ENCODE measurements at places on chromosomes 12 and 14.
A peak's percentile ranks its signal among the peaks of the same experiment; 100 is the strongest.

GRCh38 chr14:69398818-69399210 lies 322 bp downstream of the SLC39A9 start:
- DNase-seq = peak; percentile 37

DNA sequence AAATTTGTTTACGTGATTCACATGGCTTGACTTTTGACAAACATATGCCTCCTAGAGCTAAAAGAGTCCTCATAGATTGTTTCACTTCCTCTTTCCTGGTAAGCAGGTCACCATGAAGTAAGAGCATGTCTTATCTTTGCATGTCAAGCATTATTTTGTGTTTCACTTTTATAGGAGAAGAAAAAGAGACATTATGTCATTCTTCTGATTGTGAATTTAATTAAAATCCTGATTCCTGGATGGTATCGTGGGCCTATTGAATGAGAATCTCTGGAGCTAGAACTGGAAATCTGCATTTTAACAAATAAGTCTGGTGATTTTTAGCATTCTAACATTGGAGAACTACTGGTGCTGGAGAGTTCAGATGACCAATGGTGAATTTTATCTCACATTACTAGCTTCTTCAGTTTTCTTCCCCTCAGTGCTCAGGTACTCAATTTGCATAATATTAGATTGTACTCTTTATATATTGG lies 218.6 kb upstream of the ATP2B1 start:
- no peak for DNase-seq

DNA sequence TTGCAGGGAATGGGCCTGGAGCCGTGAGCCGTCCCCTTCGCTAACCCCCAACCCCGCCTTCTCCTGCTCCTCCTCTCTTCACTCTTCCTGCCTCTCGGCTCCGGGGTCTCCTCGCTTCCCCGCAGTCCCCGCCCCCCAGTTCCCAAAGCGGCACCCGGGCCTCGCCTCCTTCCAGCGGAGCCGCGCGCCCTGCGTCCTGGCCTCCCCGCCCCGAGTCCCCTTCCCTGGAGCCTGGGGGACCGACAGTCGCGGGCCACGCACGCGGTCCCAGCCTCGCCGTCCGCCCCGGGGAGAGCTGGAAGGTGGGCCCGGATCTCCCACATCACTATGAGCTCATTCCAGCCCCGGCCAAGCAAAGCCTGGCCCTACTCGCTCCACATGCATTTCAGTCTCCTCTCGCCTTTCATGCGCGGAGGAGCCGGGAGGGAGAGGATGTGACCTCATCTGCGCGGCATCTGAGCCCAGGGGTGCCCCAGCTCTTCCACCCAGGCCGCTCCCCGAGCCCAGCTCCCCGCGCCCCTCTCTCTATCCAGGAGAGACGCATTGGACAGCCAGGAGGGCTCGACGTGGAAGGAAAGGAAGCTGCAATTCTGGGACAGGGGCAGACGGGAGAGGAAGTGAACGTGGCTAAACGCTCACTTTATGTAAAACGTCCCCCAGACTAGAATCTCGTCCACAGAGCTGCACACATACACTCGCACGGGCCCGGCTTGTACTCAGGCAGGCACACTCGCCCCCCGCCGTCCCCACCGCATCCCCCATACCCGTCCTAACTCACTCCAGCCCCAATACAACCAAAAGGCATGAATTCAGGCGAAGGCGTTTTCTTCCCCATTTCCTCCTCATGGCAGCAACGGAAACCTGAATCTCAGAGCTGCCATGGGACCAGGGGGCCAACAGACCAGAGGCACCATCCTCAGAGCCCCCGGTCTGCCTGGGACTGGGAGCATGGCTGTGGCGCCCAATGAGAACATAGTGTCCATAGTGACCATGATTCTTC lies 108.7 kb upstream of the CCND2 start:
- peak; percentile 44 for DNase-seq

- DNase-seq = no peak
Measured at GRCh38 chr14:68060198-68060597, 240.6 kb downstream of the RAD51B start.

DNA sequence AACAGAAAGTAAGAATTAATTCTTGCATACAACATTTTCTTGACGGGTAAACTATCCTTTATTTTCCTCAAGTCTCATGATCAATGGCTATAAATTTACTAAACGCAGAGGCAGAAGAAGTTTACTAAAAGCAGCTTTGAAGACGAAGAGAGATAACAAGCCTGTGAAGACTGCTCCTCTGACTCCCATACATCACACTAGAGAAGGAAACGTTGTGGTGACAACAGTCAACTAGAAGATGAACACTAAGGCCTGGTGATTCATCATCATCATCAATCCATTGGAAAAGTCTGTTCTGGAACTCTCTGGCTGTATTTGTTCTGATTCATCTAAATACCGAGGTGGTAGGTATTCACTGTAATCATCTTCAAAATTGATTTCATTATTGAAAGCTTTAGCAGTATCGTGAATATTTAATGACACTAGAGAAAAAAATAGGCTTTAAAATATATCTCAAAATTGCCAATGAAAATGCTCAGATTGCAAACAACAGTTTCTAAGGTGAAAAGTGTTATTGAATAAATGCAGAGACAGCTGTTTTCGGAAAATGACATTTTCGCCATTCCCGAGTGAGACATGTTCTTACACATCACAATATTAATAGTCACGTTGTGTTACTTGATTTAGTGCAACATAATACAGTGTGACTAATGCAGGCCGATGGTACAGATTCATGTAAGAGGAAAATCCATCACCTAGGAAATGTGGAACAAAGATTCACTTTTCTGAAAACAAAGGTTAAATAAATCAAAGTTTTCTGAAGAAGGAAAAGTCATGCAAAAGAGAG lies 260.5 kb downstream of the C12orf50 start:
- DNase-seq = no peak

DNA sequence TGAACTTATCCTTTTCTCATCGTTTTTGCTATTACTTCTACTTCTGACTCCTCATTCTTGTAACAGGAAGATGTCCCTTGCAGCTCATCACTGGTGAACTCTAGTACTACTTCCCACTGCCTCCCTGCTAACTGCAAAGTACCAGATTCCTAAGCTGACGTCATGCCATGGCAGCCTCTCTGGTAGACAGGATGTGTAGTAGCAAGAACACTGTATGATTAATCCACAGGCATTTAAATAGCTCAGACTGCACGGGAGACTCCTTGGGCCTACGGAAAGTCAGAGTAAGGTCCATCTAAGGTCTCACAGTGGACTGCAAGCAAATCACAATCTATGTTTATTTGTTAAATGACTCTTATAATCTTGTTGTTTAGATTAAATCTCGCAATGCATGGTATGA lies 43.5 kb downstream of the DNAI7 start:
- DNase-seq = no peak

DNA sequence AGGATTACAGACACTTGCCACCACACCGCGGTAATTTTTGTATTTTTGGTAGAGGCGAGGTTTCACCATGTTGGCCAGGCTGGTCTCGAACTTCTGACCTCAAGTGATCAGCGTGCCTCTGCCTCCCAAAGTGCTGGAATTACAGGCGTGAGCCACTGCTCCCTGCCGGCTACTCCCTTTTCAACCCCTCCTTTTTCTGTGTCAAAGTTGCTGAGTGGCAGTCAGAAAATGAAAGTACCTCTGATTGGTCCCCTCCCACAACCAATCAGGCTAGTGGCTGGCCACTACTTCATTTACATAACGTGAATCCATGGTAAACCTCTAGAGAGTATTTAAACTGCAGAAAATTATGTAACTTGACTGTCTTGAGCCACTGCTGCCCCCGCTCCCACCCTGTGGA lies 5.9 kb downstream of the RESF1 start:
- DNase-seq = no peak

GRCh38 chr12:14928931-14929330 lies 9.4 kb downstream of the ERP27 start:
- DNase-seq = no peak

GRCh38 chr12:53159195-53159839 lies 21.2 kb upstream of the ZNF740 start:
- peak; percentile 87 for DNase-seq

DNA sequence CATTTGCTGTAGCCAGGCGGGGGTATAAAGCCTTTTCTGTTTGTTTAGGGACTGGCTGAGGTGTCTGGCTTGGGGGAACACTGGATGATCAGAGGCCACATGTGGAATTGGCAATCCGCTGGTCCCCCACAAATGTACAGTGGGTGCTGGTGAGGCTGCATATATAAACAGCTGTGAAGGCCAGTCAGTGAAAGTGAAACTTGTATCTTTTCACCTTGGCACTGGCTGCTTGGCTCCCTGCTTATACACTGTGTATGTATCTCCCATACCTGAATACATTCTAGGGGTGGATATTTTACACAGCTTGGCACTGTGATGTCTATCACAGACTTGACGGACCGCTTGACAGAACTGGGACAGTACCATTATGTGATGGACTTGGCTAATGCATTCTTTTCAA lies 246.8 kb upstream of the AVPR1A start:
- no peak for DNase-seq

DNA sequence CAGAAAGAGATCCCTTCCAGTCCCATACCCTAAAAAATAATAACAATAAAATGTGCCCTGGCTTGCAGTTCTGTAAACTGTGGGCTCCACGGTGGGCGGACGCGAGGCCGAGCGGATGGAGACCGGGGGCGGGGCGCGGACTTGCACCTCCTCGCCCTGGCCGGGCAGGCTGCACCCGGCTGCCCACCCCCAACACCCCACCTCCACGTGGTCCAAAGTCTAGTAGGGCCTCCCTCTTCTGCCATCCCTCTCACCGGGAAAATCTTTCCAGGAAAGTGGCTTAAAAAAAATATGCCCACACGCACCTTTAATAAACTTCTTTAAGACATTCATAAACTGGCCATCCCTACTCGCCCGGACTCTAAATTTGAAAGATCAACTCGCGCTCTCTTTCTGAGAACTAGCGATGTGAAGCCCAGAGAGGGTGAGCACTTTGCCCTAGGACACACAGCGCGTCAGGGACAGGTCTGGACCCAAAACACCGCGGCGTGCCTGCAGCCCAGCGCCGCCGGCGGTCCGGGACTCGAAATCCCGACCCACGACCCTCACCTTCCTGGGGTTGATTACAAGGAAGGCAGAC lies 1.9 kb upstream of the BCL11B start:
- no peak for DNase-seq

- DNase-seq = no peak
Measured at GRCh38 chr12:93922583-93923006, 225.8 kb upstream of the PLXNC1 start.

GRCh38 chr12:79448816-79449215 lies 241.9 kb downstream of the PAWR start:
- no peak for DNase-seq

GRCh38 chr12:49068879-49069506 lies 786 bp downstream of the RHEBL1 start:
- no peak for DNase-seq

- no peak for DNase-seq
Measured at GRCh38 chr14:100472094-100472455, 115.1 kb downstream of the BEGAIN start.

DNA sequence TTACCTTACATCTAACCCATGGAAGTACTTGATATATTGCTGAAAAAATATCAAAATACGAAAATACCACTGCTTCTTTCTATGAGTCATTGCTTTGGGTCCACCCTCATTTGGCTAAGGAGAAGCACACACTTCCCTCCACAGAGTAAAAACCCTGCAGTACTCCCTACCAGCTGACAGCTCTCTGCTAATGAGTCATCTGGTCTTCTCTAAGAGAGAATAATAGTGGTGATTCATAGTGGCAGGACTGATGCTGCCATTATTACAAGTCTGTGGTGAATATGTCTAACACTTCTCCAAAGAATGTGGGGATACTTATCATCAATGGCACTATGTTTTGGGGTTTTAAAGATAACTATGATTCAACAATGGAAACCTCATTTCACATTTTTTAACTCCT lies 90.7 kb downstream of the PPFIA2 start:
- no peak for DNase-seq

GRCh38 chr12:109951751-109952150 lies 44.4 kb downstream of the GIT2 start:
- no peak for DNase-seq

GRCh38 chr14:101457301-101457935 lies 103.9 kb upstream of the DIO3 start:
- no peak for DNase-seq

DNA sequence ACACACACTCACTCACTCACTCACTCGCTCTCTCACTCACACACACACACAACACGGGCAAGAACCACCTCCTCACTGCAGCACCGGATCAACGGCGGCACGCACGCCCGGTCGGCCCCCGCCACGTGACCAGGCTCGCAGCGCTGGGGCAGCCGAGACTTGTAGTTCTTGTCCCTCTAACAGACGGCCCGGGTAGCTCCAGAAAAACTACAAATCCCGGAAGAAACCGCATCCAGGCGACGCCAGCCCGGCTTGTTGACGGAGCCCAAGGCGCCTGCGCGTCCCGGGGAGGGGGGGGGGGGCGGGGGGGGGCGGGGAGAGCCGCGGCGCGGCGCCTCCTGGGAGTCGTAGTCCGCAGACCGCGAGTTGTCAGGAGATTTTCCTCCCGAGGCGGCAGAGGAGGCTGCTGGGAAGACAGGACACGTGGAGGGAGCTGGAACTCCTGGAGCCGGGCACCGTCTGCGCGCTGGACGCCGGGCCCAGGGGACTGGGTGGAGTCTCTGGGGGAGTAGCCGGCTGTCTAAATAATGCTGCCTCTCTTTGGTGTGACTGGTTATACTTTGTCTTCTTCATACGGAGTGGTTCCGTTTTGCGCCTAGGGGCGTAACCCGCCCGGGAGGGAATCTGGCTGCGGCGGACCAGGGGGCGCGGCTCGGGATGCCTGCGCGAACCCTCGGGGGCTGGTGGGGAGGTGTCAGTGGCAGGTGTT lies at the start of gene MAX:
TSS of gene MAX (minus strand) at position 77 of the 709 bp plus-strand sequence. CDS start 178 bp downstream, outside the sequence.
- DNase-seq = peak; percentile 96

DNA sequence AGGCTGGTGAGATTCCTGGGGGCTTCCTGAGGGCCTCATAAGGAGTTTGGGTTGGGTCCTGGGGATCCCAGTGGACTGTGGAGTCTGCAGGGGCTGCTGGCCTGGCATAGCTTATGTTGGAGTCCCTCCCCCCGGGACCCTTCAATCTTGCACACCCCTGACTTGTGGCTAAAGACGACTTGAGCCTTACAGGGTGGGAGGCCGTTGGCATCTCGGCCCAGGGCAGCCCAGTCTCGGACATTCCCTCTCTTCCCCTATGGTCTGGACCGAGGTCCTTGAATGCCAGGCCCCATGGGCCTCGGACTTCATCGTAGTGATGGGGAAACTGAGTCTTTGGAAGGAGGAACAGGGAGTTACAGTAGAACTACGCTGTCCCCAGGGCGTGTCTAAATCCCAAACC lies 12.5 kb downstream of the RTL1 start:
- DNase-seq = no peak

DNA sequence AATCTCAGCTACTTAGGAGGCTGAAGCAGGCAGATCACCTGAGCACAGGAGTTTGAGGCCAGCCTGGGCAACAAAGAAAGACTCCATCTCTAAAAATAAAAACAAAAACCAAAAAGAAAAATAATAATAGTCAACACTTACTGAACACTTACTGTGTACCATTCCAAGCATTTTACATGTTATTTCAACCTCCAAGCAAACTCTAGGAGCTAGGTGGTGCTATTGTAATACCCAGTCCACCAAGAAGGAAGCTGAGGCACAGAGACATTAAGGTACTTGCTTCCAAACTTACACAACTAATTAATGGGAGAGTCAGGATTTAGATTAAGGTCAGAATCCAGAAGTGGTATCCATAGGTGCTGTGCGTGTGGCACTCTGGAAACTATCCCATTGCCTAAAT lies 13.7 kb upstream of the OR6J1 start:
- DNase-seq = no peak
